ENCODE measurements at places on chromosomes 16 and 17.

DNA sequence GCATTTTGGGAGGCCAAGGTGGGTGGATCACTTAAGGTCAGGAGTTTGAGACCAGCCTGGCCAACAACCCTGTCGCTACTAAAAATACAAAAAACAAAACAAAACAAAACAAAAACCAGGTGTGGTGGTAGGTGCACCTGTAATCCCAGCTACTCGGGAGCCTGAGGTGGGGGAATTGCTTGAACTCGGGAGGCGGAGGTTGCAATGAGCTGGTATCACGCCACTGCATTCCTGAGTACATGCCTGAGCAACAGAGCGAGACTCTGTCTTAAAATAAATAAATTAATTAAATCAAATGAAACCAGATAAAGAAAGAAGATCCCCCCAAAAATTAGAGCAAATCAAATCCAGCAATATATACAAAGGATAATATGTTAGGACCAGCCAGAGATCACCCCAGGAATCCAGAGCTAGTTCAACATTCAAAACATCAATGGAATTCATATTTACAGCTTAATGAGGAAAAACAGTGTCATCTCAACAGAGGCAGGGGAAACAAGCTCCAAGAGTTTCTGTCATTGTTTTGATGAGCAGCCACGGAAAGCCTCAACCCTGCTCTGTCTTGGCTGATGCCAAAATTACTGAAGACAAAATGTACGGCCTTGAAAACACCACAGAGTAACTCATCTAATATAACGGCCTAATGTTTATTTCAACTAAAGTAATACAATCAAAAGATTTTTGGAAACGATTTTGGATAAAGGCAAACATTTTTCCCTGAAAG, 3.7 kb downstream of the PEMT start:
- no peak for DNase-seq

DNA sequence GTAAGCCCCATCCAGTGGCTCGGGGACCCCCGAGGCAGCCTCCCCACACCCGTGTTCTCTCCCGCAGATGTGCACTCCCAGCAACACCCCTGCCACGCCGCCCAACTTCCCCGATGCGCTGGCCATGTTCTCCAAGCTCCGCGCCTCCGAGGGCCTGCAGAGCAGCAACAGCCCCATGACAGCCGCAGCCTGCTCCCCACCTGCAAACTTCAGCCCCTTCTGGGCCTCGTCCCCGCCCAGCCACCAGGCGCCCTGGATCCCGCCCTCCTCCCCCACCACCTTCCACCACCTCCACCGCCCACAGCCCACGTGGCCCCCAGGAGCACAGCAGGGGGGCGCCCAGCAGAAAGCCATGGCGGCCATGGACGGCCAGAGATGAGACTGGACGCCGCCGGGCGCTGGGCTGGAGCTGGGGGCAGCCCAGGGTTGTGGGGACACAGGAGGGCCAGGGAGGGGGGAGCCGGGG, 5.0 kb downstream of the UBALD2 start:
- DNase-seq: no peak

GRCh38 chr17:46758614-46759013, 59.9 kb downstream of the WNT3 start:
- DNase-seq: no peak

- no peak for DNase-seq
Measured at GRCh38 chr17:12459736-12460135, 206.0 kb upstream of the MYOCD start.

DNA sequence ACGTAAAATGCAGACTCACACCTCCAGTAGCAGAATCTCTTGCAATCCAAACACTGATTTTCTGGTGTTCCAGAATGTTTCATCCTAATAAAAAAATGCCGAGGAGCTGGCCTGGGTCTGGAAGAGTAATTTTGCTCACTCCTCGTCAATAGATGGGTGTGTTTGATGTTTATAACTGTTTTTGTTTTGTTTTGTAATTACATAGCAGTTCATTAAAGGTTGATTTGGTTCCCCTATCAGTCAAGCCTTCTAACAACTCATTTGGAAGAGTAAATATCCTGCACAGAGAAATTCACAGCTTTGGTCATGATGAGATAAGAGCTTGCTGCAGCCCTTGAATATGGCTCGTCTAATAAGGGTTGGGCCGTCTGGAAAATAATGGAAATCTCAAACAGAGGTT, 36.8 kb upstream of the ELAC2 start:
- no peak for DNase-seq

- DNase-seq: no peak
Measured at GRCh38 chr17:35588196-35588920, 1.2 kb downstream of the AP2B1 start.

DNA sequence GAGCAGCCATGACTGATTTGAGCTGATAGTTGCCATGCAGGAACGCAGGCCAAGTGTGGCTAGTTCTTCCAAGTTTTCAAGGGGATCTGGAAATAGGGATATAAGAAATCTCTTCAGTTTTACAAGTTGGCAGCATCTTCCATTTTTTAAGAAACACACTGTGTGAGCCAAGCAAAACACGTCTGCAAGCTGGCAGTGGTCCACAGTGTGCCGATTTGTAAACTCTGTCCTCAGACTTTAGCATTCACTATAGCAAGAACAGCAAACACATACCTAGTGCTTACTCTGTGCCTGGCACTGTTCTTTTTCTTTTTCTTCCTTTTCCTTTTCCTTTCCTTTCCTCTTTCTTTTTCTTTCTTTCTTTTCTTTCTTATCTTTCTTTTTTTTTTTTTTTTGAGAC, 2.9 kb downstream of the ORAI3 start:
- no peak for DNase-seq

- DNase-seq: no peak
Measured at GRCh38 chr16:68047987-68048386, 24.9 kb downstream of the DUS2 start.

DNA sequence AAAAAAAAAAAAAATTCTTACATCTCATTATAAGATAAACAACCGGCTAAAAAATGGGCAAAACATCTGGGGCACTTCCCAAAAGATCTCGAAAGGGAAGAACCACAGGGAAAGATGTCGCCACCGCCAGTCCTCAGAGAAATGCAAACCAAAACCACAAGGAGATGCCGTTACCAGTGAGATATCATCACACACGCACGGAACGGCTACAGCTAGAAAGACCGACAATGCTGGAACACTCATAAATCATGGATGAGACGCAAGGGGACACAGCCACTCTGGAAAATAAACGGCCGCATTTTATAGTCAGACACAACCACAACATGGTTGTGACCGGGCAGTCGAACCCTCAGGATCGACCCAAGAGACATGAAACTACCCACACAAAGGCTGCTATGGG, 24.5 kb downstream of the WDR45B start:
- no peak for DNase-seq

DNA sequence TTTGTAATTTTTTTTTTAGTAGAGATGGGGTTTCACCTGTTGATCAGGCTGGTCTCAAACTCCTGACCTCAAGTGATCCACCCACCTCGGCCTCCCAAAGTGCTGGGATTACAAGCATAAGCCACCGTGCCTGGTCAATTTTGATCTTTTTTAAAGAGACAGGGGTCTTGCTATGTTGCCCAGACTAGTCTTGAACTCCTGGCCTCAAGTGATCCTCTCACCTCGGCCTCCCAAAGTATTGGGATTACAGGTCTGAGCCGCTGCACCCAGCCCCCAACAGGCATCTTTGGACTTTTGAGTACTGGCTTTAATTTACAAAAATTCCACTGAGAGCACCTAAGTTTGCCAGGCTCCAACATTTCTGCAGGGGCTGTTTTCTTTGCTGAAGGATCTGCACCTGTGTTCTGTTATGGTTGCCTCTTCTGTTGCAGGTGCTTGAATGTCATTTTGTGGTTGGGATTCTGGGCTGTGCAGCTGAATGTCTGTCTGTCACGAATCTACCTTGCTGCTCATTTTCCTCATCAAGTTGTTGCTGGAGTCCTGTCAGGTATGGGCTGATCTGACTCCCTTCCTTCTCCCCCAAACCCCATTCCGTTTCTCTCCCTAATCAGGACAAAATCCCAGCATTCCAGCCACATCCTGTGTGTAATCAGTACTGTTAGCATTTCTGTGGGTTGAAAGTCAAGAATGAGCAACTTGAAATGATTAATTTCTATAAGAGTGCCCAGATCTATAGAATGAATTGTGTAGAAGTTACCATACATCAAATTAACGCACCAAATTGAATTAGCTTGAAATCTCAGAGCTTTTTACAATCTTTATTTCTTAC, 8.5 kb downstream of the G6PC1 start:
- no peak for DNase-seq

GRCh38 chr16:9900576-9900975, 281.7 kb downstream of the GRIN2A start:
- no peak for DNase-seq

DNA sequence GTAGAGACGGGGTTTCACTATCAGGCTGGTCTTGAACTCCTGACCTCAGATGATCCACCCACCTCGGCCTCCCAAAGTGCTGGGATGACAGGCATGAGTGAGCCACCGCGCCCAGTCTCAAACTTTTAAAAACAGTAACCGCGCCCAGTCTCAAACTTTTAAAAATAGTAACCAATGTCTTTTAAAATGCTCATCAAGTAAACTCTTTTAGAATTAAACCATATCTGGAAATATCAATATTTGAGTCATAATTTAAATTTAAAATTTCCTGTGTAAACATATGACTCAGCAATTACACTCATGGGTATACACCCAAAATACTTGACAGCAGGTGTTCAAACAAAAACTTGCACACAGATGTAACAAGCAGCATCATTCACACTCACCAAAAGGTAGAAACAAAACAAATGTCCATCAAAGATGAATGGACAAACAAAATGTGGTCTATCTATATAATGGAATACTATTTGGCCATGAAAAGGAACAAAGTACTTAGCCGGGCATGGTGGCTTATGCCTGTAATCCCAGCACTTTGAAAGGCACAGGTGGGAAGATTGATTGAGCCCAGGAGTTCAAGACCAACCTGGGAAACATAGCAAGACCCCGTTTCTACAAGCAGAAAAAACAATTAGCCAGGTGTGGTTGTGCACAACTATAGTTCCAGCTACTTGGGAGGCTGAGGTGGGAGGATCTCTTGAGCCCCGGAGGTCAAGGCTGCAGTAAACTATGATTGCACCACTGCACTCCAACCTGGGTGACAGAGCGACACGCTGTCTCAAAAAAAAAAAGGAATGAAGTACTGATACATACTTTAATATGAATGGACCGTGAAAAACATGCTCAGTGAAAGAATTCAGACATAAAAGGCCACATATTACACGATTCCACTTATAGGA, 20.2 kb downstream of the ENPP7 start:
- DNase-seq: no peak

DNA sequence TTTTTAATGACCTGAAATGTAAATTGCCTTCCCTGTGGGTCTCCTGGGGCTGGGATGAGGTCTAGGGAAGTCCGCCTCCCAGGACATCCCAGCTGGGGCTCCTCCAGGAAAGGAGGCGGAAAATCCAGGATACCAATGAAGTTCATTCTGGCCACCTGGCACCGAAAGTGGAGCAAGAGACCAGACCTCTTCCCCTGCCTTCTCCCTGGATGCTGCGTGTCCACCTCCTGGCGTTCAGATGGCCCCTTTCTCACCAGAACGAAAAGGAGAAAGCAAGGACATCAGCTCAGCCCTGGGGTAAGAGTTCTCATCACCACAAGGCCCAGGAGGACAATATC, 20.4 kb downstream of the RBFOX3 start:
- no peak for DNase-seq

GRCh38 chr16:65426484-65426883, 304.6 kb upstream of the CDH11 start:
- DNase-seq: no peak

DNA sequence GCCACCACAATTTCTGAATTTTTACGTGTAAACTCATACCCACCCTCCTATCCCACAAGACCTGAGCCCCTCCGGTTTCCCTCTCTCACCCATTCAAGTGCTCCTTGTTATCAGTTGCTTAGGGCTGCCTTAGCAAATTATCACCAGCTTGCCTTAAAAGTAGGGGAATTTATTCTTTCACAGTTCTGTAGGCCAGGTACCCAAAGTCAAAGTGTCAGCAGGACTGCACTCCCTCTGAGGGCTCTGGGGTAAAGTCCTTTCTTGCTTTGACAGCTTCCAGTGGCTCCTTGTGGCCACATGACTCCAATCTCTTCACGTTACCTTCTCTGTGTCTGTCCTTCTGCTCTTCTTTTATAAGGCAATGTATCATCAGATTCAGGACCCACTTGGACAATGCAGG, 7.9 kb upstream of the TMEM220 start:
- DNase-seq: no peak

GRCh38 chr16:81946206-81946605, 65.1 kb downstream of the SDR42E1 start:
- DNase-seq: no peak

DNA sequence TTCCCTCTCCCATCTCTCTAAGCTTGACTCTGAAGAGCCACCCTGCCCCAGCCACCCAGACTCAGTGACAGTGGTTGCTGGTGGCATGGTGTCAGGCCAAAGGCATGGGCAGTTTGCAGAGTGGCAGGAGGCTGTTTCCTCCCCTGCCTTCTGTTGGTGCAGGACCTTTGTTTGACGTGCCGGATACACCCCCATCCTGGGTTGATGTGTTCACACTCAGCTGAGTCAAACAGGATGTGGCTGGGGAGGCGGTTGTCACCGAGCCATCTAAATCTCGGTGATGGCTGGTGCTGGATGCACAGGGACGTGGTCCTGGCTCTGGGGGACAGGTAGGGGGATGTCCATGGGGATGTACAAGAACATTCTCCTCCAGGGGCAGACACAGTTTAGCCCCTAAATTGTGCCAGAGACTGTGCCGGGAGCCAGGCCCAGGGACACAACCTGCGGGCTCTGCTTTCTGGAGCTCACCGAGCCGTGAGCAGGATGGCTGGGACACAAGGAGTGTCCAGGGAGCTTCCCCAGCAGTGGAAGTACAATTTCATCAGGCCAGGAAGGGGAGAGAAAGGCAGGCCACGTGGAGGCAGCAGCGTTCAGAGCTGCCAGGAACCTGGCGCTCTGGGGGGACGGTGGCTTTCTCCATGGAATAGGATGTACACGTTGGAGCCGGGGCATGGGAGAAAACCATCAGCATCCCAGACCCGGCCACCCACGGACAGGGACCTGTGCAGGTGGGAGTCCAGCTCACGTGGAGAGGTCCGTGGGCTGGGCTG, 264.2 kb downstream of the SEC14L1 start:
- DNase-seq: no peak

Measured in brain pericyte (primary cell).